NCI-H1436 (cell line): ENCODE measurements at places on chromosomes 3 and 15.

DNA sequence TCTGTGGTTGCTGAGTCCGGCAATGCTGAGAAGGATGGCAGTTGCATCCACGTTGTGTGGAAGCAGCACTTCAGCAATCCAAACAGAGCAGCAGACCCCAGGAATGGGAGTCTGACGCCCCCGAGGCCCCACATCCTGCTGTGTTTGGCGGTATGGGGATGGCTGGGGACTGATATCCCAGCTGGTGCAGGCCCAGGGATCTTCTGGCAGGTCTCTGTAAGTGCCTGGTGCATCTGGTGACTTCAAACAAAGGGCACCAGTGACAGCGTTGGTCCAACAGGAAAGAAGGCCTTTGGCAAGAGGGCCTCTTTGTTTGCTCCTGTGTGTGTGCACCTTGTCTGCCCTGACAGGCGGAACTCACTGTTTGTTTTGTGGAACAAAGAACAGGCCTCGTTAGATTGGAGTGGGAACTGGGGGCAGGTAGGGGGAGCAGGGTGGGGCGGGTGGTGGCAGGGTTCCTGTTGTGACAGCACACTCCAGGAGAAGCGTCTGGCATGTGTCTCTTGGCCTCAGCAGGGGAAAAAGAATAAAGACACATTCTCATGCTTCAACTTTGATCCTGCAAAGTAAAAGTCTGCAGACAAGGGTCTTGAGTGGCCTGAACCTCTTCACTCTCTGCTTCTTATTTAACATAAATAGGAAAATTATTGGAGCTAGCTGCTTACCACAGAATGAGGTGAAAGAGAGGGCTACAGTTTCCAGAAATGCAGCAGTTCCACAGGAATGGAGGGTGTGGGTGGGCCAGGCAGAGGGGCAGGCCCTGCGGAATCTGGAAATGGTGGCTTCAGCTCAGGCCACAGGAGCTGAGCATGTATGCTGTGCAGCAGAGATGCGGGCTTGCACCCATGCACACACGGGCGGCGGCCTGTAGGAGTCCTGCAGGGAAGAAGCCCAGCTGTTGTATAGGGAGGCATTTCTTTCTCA lies 94.5 kb upstream of the MYZAP start:
- DNase-seq: peak; percentile 78

DNA sequence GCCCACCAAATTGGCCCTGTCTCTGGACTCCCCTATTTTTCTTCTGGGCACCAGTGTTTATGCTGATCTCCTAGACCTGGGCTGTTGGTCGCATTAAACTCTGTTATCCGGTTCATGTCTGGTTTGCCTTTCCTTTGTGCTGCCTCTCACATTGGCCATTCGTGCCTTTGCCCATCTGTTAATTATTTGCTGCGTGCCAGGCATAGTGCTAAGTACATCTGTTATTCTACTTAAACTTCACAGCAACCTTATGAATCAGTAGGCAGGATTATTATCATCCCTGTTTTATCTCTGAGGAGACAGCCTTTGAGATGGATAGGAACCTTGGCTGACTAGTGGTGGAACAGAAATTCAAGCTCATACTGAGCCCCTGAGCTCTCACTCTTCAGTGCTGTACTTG lies 76.0 kb downstream of the THSD4 start:
- no peak for DNase-seq

DNA sequence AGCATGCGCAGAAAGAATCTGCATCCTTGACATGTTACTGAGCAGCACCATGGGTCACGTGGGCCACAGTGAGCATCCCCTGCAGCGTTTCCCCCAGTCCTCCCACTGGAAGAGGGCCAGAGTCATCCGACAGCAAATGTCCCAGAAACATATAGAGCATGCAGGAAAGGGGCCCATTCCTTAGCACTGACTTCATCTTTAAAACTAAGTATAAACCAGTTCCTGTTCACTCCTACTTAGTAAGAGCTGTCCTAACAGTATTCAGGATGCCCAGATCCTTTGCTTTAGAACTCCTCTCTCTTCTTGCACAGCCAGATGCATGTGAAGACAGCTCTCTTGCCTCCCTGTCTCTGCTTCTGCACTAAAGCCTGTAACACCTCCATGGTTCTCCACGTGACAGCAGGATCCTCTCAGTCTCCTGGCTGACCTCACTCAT lies 79.3 kb upstream of the OXTR start:
- no peak for DNase-seq

- no peak for DNase-seq
Measured at GRCh38 chr15:88904257-88904623, 8.9 kb upstream of the HAPLN3 start.

- no peak for DNase-seq
Measured at GRCh38 chr3:64056606-64057180, 33.4 kb upstream of the PSMD6 start.

GRCh38 chr3:71050538-71051258 lies 532.8 kb downstream of the FOXP1 start:
- no peak for DNase-seq

DNA sequence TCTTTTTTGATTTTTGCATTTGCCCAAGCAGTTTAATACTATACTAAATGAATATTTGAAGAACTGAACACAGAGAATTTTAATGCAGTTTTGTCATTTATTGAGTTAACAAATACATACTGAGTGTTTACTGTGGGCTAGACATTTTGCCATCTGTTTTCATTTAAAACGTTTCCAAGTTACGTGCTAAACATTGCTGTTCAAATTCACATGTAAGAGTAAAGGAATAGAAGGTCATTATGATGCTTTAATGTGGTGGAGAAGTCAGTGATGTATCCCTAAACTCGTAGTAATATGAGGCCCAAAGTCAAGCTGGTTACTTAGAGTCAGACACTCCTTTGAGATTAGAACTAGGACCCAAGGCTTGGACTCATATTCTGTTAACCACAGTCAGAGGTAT lies 49.4 kb downstream of the CRYBG3 start:
- DNase-seq: no peak

DNA sequence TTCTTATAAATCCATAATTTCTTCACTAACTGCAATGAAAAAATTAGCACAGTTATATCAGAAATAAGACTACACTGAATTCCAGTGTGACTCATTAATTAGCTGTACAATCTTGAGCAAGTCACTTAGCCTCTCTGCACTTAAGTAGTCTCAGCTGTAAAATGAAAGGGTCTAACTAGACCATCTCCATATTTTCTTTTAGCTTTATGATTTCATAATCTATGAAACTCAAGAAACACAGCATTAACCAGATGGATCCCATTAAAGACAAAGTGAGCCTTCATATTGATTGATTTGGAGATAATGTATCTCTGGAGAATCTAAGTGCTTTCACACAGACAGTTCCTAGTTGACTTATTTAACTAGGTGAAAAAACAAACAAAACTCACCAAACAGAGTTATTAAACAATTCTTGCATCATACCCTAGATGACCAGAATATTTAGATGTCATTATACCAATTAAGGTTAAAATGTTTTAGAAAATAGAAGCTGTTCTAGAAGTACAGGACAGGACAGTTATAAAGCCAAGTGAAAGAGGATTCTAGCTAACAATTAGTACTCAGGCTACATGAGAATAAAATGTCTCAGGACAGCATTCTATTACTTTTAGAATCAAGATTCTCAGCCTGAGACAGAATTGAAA lies 11.2 kb downstream of the CSNK1G1 start:
- no peak for DNase-seq

DNA sequence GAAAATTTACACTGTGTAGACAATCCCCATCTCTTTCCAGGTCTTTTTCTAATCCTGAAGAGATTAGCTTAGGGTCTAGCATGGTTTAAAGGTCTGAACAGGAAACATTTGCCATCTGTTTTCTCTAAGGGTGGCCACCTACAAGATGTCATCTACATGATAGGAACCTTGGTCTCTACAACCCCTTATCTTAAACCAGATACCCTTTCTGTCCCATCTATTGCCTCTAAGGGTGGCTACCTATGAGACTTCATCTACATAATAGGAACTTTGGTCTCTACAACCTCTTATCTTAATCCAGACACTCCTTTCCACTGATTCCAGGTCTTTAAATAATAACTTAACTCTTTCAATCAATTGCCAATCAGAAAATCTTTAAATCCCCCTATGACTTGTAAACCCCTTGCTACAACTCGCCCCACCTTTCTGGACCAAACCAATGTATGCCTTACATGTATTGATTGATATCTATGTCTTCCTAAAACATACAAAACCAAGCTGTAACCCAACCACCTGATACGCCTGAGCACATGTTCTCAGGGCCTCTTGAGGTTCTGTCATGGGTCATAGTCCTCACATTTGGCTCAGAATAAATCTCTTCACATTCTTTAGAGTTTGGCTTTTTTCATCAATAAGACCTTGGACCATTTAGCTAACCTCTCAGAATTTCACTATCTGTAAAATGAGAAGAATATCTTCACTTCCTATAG lies 605.0 kb downstream of the TUSC7 start:
- DNase-seq: no peak

GRCh38 chr3:131356006-131356595 lies 25.5 kb upstream of the NUDT16 start:
- no peak for DNase-seq

GRCh38 chr3:61608711-61609110 lies 47.3 kb downstream of the PTPRG start:
- no peak for DNase-seq

DNA sequence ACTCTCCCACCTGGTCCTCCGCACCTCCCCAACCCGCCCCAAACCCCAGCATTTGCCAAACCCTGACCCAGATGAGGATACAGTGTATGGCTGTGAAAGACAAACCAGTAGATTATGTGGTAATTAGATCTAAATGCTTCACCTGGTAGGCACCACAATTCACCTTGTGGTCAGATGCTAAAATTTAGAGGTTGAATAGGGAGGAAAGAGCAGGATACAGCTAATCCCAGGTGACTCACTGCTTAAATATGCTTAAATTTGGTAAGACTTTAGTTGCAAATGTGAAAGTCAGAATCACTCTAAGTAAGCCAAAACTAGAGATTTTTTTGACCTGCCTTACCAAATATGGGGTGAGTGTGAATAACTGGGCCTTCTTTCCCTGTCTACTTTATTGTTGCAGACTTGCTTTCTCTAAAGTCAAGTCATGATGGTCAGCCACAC lies 105.5 kb downstream of the MME start:
- no peak for DNase-seq

- no peak for DNase-seq
Measured at GRCh38 chr3:16476636-16477035, 36.9 kb downstream of the RFTN1 start.

DNA sequence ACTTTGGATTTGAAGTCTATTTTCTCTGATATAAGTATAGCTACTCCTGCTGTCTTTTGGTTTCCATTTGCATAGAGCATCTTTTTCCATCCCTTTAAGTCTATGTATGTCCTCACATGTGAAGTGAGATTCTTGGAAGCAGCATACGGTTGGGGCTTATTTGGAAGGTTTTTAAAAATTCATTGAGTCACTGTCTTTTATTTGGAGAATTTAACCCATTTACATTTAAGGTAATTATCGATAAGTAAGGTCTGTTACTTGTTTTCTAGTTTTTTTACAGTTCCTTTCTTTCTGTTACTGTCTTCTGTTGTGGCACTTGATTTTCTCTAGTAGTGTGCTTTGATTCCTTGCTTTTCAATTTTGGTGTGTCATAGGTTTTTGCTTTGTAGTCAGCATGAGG lies 14.0 kb downstream of the RUBCN start:
- no peak for DNase-seq

- DNase-seq: no peak
Measured at GRCh38 chr15:57327985-57328471, 48.3 kb upstream of the CGNL1 start.

DNA sequence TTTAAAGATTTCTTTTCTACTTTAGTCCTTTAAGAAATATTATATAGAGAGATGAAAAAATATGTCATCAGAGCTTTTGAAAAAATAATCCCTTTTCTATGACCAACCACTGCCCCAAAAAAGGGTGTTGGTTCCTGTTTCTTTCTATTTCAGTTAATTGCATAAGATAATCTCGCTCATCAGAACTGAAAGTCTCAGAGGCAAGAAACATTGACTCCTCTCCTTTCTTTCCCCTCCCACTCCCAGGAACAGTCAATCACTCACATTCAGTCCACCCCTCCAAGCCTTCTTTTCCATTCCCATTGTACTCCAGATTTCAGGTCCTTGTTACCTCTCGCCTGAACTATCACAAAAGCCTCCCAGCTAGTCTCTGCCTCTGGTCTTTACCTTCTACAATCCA lies 153.7 kb upstream of the ABI3BP start:
- no peak for DNase-seq
